ENCODE measurements at places on chromosomes 4 and X. TPM values are rescaled to one million over a fixed set of nuclear protein-coding genes. Genes with fewer than 3 reads are reported as not detected.

The TSPAN7 gene
- not detected for total RNA-seq

The GK2 gene
- total RNA-seq, result not detected

The PDGFRA gene
- 0.34 TPM for total RNA-seq

The FHIP1A gene
- not detected for total RNA-seq

The TBX22 gene
- total RNA-seq, result not detected

The CSAG3 gene
- total RNA-seq, result not detected

The PABPC4L gene
- total RNA-seq, result not detected

The MMRN1 gene
- total RNA-seq, result 0.95 TPM

The AMER1 gene
- total RNA-seq, result 3.7 TPM

The TACR3 gene
- not detected for total RNA-seq

The SPANXA1 gene
- not detected for total RNA-seq

The BTK gene
- not detected for total RNA-seq

The USP51 gene
- total RNA-seq, result 2.0 TPM

Data from T-helper 2 cell treated with Interferon-gamma antibody and Interleukin-4, amounts not matched to agents 100 ng/mL and 5 ng/mL, for 36 hours (primary cell).